ENCODE measurements at places on chromosomes 12 and 14.

DNA sequence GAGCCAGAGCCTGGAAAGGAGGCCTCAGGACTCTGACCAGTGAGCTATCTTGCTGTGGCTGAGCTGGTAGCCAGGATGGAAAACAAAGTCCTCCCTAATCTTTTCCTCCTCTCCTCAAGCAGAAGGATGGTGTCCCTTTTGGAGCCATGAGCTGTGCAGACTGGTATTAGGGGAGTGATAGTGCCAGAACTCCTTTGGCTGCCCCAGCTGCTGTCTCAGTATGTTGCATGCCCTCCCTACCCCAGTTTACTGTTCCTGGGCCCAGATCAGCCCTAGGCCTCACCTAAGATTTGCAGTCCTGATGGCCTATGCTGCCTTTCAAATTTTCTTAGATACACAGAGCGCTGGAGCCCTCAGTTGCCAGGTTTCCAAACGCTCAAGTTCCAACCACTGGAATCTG lies 150.3 kb upstream of the ALG10B start:
- DNase-seq, result no peak

- DNase-seq, result no peak
Measured at GRCh38 chr14:96274122-96274521, 18.1 kb downstream of the BDKRB1 start.

GRCh38 chr12:100105661-100106060 lies 37.0 kb downstream of the BLTP3B start:
- no peak for DNase-seq

GRCh38 chr12:122860040-122860853 lies 25.0 kb downstream of the HIP1R start:
- no peak for DNase-seq

DNA sequence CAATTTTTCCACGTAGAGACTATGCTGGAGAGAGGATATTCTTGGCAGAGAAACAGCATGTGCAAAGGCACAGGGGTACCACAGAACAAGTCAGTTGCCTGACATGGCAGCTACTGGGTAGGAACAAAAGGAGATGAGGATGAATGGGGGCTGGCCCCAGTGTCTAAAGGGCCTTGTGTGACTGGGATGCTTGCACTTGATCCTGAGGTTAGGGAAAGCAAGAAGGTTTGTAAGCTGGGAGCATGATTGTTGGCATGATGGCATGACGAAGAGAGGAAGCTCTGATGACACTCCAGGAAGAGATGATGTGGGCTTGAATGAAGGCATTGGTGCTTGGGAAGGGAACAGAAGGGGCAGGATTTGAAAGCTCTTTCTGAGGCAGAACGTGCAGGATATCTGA lies 139.1 kb downstream of the ZFP36L1 start:
- no peak for DNase-seq

DNA sequence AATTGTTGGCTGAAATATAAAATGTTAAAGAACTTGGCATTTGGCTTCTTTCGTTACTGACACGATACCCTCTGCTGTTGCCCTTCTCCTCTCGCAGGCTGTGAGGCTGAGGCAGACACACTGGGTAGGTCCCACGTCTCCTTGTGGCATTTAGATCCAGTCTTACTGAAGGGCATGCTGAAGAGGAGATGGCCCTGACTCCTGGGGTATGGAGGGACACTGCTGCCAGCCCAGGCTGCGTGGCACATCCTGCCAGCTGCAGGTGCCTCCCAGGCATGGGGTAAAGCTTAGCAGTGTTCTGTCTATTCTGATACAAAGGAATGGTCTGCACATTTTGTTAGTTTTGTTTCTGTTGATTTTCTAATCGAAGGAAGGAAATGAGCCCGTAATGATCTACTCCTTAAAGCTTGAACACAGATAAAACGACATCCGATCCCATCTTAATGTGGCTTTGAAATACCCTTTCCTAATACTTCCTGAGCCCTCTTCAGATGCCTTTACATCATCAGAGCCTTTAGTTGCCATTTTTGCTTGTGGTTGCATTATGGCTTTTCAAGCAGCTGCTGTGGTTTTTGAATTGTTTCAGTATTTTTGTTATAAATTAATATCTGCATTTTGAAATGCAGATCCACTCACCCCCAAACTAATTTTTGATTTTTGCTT lies 61.1 kb downstream of the WDR20 start:
- DNase-seq, result no peak

GRCh38 chr14:32813401-32813800 lies 125.3 kb upstream of the NPAS3 start:
- DNase-seq, result no peak

GRCh38 chr12:92030618-92031017 lies 115.0 kb downstream of the BTG1 start:
- DNase-seq, result peak; percentile 90

DNA sequence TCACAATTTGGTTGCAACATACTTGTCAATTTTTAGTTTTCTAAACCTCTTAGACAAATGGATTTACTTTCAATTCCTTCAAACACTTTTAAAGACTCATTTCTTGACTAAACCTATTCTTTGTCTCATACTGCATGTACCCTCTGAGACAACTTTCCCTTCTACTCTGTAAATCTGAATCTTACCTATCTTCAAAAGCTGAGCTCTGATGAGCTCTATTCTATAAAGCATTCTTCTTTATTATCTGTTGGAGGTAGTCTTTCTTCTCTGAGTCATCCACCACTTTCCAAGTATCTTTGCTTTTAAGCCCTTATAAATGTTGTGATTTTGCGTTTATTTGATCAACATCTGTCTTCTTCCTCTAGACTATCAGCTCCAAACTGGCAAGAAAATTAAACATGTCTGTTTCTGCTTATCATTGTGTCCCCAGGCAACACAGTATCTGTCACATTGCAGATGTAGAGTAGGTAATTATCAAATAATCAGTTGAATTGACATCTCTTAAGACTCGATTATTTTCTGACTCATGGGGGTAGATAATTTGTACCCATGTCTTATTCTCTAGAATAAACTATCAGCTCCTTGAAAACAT lies 265.6 kb upstream of the FAR2 start:
- DNase-seq, result no peak

DNA sequence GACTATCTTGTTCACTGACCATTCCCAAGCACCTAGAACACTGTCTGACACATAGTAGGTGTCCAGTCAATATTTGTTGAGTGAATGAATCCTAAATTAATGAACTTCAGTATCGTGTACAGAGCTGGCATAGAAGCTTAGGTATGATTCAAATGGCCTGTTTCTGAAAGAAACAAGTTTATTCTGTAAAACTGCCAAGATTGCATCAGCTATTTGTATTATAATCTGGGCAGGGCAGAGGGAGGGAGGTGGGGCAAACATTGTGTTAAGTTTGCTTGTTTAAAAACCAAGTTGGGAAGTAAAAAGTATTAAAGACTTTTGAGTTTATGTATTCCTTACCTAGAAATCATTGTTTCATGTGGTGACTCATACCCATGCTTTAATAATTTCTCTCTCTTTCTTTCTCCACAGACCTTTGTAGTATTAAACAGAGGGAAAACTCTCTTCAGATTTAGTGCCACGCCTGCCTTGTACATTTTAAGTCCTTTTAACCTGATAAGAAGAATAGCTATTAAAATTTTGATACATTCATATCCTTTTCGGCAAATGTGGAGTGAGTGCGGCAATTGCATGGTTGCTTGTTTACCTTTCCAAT lies 92.8 kb downstream of the SCN8A start:
- DNase-seq, result peak; percentile 38

DNA sequence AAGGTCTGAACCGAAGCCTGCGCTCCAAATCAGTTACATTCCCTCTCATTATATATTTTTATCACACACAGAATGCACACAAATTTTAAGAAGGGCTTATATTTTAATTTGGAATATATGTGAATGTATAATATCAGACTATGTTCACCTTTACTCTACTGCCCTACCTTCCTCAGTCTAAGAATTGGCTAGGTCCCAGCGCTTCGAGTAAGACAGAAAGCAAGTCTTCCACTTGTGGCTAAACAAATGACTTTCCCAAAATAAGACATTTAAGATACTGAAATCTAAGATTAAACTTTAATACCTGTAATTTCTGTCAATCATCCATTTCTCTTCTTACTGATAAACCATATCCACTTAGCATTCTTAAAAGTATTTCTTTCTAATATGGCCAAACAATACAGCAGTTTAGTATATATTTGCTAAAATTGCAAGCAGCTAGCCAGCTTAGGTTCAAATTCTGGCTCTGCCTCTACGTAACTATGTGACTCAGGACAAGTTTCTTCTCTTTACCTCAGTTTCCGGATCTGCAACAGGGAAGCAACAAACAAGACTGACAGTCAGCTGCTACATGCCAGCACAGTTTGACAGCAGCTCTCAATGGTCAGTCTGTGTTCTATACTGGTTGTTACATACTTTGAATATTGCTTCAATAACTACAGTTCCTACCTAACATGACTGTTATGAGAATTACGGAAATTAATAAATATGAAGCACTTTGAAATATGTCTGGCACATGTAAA lies 2.0 kb downstream of the INTS13 start:
- no peak for DNase-seq

All from skeletal muscle cell (primary cell).